ENCODE measurements at places on chromosomes 6 and 20. TPM values are rescaled to one million over a fixed set of nuclear protein-coding genes. Genes with fewer than 3 reads are reported as not detected.

Gene ADGB
- total RNA-seq = not detected

Gene HRH3
- total RNA-seq = 13.7 TPM

Gene MROH8
- total RNA-seq = 2.6 TPM

Gene FBXO9
- total RNA-seq = 49.1 TPM

Gene FOXF2
- total RNA-seq = 0.71 TPM

Gene EFCAB8
- total RNA-seq = not detected

Gene RNF182
- total RNA-seq = 1.8 TPM

Gene CTCFL
- not detected for total RNA-seq

Gene SEMG1
- not detected for total RNA-seq

Gene DLK2
- 2.2 TPM for total RNA-seq

Gene MYCT1
- not detected for total RNA-seq

Gene TBXT
- total RNA-seq = not detected

Gene LY6G6C
- 1.8 TPM for total RNA-seq

Gene CST4
- not detected for total RNA-seq

Gene SLA2
- not detected for total RNA-seq

Gene VWA7
- total RNA-seq = 3.2 TPM

Gene SLC22A2
- total RNA-seq = not detected

Gene TRIM31
- not detected for total RNA-seq

Gene HLA-DRA
- total RNA-seq = not detected

Gene PCK1
- total RNA-seq = not detected

Gene C20orf202
- total RNA-seq = not detected

Gene PTPRT
- 1.9 TPM for total RNA-seq

Gene GSTA3
- total RNA-seq = not detected

Gene CCN2
- 1.2 TPM for total RNA-seq

Gene HSD17B8
- 4.6 TPM for total RNA-seq

Gene L3MBTL1
- total RNA-seq = 19.9 TPM

Gene CST7
- not detected for total RNA-seq

Gene PRRT1
- total RNA-seq = 5.1 TPM

Gene SIRPB2
- total RNA-seq = not detected

Gene PHACTR1
- total RNA-seq = 50.7 TPM

Gene HUS1B
- total RNA-seq = 1.1 TPM

Gene OR2J3
- total RNA-seq = not detected

Gene HLA-DOA
- 0.69 TPM for total RNA-seq

Gene MTFR2
- 1.9 TPM for total RNA-seq

Gene RAET1L
- total RNA-seq = not detected

Gene ABHD16B
- not detected for total RNA-seq

Gene VTA1
- 34.0 TPM for total RNA-seq

Gene IYD
- total RNA-seq = not detected

Gene SLC35D3
- total RNA-seq = not detected

Gene RAB44
- not detected for total RNA-seq

Gene ROMO1
- 103 TPM for total RNA-seq

Gene ITPA
- total RNA-seq = 72.1 TPM

Gene HLA-DRB1
- 0.34 TPM for total RNA-seq

Gene RBPJL
- total RNA-seq = not detected
